ENCODE measurements at places on chromosomes 6 and 20. TPM values are rescaled to one million over a fixed set of nuclear protein-coding genes. Genes with fewer than 3 reads are reported as not detected.
A peak's percentile ranks its signal among the peaks of the same experiment; 100 is the strongest.

DNA sequence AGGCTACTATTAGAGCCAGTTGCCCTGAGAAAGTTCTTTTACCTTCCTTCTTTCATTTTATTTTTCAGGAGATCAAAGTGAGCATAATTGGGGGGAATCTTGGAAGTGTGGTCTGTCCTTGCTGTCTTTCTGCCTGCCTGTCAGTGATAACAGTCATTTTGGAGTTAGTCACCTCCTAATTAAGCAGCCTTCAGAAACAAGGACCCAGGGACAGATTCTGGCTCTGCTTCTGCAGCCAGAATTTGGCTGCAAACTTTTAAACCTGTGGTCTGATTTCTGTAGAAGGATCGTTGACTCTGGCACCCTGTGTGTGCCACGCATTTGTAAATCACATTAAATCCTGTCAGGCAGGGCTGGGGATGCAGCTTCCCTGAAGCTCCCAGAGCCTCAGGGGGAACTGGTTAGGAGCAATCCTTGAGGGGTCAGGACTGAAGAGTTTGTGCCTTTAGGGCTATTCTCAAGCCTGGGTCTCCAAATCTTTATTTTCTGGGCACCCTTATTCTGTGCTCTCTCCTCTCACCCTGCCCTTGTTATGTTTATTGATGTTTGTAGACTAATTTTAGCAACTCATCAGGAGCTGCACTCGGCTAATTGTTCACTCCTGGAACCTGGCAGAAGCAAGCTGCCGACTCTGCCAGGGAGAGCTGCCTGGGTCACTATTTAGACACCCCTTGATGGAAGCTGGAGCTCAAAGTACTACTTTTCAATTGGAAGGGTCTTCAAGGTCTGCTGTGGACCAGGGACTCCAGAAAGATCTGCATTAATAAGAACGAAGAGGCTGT lies 6.8 kb downstream of the NOX3 start:
- H3K36me3 ChIP-seq: no peaks in the 10 kb centered on the region
- peaks cover 9% of the 10 kb centered on the region for H3K4me1 ChIP-seq
- peak; percentile 78 for DNase-seq
- no peaks in the 10 kb centered on the region for H3K27me3 ChIP-seq
- H3K27ac ChIP-seq: no peak overlapping the region

DNA sequence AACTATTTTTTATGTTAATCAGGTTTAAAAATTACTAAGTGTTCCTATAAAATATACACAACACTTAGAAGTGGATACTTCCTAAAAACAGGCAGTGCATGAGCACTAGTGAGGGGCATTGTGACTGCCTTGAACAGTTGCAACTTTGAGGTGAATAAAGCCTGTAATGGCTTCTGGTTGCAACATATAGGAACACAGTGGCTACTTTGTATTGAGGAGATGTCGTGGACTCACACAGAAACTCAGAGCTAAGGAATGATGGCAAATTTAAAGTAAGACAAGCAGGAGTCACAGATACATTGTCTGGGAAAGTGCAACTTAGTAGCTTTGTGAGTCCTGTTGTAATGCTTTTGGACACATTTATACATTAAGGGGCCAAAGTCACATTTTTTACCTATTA lies 861 bp upstream of the HLA-A start:
- H3K27ac ChIP-seq: peak overlapping the region; percentile 93
- peak; percentile 63 for DNase-seq
- peak overlapping the region; percentile 82 for H3K4me3 ChIP-seq
- peaks cover 14% of the 10 kb centered on the region for H3K36me3 ChIP-seq
- H3K4me1 ChIP-seq: peaks cover 6% of the 10 kb centered on the region
- no peaks in the 10 kb centered on the region for H3K27me3 ChIP-seq

TOMM34 gene
- 16.3 TPM for total RNA-seq

DNA sequence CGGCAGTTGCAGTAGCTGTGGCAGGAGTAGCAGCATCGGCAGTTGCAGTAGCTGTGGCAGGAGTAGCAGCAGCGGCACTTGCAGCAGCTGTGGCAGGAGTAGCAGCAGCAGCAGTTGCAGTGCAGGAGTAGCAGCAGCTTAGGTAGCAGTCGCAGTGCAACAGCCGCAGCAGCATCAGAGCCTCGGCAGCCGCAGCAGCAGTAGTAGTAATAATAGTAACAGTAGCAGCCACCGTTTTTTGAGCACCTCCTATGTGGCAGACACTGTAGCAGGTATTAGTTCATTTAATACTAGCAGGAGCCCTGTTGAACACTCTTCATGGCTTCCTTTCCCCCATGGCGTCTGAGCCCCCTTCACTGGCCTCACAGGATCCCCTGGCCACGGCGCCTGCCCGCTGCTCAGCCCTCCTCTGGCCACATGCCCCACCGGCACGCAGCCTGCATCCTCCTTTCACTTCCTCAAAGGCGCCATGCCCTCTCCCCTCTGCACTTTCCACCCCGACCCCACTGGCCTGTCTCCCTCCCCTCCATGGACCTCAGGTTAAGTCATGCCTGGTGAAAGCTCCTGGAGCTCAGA lies 19.1 kb upstream of the IRF4 start:
- H3K27me3 ChIP-seq: peaks cover 31% of the 10 kb centered on the region
- H3K4me3 ChIP-seq: no peak overlapping the region

Measured in osteoblast (primary cell).